Dorsolateral prefrontal cortex (tissue), 122 donors: ENCODE measurements at places on chromosomes 11 and 22. TPM values are rescaled to one million over a fixed set of nuclear protein-coding genes. Genes with fewer than 3 reads are reported as not detected.

DNA sequence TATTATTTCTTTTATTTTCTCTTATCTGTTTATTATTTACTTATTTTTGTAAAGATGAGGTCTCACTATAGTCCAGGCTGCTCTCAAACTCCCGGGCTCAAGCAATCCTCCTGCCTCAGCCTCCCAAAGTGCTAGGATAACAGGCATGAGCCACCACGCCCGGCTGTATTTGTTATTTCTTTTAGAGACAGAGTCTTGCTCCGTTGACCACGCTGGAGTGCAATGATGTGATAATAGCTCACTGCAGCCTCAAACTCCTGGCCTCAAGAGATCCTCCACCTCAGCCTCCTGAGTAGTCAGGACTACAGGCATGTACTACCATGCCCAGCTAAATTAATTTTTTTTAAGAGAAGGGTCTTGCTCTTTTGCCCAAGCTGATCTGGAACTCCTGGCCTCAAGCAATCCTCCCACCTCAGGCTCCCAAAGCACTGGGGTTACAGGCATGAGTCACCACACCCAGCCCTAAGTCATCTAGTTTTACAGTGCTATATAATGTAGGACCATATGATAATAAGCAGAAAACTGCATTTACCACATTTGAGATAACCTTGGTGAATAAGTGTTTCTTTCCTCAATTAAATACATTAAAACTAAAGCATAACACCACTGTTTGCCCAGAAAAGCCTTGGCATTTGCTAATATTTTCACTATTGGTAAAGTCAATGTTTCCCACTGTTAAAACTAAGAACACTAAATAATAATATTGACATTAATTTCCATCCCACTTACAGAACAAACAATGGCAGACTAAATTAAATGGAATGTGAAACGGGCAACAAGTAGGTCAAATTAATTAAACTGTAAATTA, 127.5 kb downstream of the SIK3 start:
- DNase-seq = no peak

DNA sequence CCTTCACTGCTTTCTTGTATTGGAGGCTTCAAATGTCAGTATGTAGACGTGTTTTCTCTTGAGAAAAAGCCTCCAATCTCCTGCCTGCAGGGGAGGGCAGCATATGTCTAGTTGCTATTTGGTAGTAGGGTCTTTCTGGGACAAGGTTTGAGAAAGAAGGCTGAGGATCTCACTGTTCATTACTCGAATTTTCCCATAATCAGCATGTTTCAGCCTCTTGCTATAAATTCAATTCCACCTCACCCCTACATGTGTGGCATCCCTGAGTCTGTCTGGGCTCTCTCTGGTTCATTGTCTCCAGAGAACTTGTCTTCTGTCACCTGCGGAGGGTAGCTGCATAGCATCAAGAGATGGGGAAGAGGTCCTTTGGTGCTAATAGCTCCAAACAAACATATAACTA, 19.5 kb upstream of the CCDC83 start:
- DNase-seq = no peak

DNA sequence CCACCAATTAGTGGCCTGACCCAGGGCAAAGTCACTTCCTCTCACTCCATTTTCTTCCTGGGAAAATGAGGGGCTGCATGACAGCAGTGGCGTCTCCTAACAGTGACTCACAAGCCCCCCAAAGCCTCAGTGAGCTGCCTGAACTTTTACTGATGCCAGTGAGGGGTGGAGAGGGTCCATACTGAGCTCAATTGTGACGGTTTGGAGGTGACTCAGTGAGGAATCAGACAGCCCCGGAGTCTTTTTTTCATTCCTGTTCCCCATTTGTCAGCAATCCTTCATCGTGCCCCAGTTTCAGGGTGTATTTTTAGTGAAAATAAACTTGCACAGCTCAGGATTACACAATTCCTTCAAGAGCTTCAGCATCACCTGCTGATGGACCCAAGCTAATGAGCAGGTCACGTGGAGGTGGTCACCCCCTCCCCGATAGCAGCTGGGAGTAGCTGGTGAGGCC, 30.1 kb upstream of the RASD2 start:
- no peak for DNase-seq

The LRRC56 gene
- 3.3 TPM for total RNA-seq

DNA sequence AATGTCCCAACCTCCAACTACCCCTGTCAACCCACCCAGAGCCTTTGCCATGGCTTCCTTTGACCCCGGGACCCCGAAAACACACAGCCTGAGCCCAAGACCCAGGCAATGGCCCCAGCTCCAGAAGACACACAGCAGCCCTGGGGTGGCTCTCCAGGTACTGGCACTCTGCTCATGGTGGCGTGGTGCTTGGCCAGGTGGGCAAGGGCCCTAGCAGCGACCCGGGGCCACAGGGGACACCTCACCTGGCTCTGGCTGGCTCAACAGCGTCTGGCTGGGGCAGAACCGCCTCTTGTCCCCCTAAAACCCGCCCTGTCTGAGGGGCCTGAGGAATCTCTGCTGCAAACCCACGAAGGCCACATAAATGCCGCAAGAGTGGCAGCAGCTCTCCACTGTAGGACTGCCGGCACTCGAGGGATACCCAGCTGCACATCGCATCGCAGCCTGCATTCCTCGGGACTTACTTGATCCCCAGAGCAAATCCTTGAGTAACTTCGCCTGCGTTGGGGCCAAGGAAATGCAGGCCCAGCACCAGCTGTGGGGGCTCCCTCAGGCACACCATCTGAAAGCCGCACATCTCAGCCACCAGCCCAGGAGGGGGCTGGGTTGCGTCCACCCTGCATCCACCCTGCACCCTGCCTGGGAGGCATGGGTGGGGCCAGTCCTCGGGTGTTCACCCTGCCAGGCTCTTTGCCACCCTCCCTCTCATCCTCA, 23.1 kb upstream of the GNB1L start:
- peak; percentile 24 for DNase-seq

DNA sequence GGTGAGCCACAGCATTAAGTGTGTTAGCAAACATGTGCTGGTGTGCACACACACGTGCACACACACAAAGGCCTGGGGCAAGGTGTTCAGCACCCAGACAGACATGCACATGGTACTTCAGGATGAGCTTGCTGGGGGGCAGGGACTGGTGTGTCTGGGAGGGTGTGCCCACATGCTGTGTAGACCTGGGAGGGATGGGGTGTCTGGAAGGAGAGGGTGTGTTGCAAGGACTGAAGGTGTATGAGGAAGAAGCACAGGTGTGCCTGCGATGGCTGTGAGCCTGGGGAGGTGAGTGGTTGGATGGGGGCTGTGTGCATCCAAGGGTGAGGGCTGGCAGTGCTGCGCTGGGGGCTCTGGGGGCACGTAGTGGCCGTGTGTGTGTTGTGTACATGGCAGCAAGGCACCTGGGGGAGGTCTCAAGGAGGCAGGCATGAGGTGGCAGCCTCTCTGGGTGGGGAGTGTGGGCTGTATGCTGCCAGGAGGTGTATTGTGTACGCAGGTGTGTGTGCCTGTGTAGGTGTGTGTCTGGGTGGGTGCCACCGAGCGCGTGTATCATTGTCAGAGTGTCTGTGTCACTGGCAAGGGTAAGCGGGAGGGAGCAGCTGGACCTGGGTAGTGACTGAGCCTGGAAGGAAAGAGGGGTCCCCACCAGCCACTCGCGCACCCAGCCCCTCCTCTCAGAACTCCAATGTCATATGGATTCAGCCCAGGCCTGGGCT, 2.2 kb downstream of the NRXN2 start:
- peak; percentile 43 for DNase-seq

GRCh38 chr11:118930094-118930712, 4.5 kb upstream of the BCL9L start:
- peak; percentile 80 for DNase-seq

GRCh38 chr11:110087812-110088534, 5.2 kb upstream of the ZC3H12C start:
- DNase-seq = no peak

DNA sequence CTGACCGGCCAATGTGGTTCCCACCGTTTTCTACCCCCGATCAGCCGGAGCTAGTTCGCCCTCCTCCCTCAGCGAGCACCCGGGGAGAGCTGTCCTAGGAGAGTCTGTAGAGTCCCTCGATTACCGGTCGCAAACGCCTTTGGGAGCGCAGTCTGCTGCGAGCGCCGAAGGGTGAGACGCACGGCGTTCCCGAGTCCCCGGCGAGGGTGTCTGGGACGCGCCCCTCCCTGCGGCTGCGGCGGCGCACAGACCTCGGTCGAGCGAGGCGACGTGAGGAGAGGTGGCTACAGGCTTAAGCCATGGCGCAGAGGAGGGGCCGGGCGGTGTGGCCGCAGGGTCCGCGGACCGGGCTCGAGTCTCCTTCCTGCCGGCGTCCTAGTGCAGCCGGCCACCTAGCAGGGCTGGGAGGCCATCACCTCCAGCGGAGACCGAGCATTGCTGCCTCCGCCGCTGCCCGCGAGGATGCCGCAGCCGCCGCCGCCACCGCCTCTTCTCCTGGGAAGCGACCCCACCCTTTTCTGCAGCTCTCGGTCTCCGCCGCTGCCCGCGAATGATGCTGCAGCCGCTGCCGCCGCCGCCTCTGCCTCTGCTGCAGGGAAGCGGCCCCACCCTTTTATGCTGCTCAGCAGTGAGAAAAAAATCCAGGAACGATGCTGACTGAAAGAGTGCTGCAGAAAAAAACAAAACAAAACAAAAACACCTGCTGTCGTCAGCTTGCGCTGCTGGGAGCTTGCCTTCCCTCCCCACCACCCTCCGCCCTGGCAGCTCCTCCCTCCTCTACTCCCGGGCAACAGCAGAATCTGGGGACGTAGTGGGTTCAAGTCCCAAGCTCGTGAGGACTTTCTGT, at the start of gene MAP6:
MAP6 (minus strand) TSS at position 588 of the 847 bp plus-strand sequence. CDS start 669 bp downstream, outside the sequence.
- DNase-seq = peak; percentile 53

- no peak for DNase-seq
These were observed 16.6 kb upstream of the NAV2 start for GRCh38 chr11:19696073-19696472.

The OR52W1 gene
- total RNA-seq = not detected

- no peak for DNase-seq
These were observed 11.9 kb upstream of the NARS2 start for GRCh38 chr11:78586452-78587046.

The KCNJ11 gene
- 21.6 TPM for total RNA-seq

GRCh38 chr11:14232652-14233051, 126.3 kb downstream of the RRAS2 start:
- no peak for DNase-seq

GRCh38 chr11:77421041-77421723, 52.7 kb downstream of the PAK1 start:
- DNase-seq = no peak

DNA sequence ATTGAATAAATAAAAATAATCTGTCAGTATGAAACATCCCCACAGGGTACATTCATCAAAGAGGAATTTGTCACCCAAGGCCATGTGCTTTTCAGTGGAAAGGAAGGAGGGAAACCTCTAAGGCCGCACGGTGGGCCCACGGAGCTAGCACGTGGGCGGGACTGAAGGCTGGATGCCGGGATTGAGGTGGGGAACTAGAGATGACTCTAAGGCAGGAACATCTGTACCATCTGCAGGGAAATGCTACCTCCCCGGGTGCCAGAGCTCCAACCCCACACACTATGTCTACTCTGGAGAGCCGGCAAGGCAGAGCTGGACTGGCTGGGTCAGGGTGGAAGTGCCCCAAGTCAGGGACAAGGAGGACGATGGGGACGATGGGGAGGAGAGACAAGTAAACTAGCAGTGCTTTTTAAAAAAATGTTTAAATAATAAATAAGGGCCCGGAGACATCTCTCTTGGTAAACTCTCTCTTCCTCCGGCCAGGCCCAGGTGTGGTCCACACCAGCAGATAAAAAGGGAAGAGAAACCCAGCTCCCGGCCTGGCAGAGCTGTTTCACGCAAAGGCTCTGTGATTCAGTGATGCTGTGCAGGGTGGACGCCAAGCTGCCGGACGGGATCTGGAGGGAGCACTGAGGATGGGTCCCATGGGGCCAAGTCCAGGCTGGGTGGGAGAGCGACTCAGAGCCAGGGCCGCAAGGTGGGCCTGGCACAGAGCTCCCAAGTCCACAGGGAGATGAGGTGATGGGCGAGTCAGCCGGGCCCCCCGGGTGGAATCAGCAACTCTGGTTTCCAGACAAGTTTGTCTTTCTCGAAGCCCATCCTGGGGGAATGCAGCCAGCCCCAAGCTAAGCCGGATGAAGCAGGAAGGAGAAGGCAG, 5.8 kb downstream of the LIF start:
- DNase-seq = no peak

The MB gene
- total RNA-seq = 1.2 TPM

The DRD4 gene
- total RNA-seq = 3.7 TPM

The LRRC74B gene
- 0.44 TPM for total RNA-seq

The TBX10 gene
- not detected for total RNA-seq

The CRYBA4 gene
- total RNA-seq = not detected

The KCNJ1 gene
- total RNA-seq = 0.94 TPM

DNA sequence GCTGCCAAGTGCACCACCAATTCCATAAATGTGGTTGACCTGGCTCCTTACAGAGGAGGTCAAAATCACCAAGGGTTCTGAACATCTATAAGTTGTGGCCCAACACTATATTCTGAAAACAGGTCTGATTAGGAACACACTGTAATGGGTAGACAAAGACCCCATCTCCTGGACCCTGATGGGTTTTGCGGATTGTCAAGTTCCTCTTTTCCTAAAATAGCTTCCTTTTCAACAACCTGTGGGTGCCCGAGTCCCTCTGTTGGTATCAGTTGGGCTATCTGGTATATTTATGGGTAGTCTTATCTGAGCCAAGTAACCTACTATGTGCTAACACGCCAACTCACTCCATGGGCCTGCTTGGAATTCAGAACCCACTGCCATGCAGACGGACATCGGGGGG, 9.9 kb upstream of the CACNG2 start:
- no peak for DNase-seq

DNA sequence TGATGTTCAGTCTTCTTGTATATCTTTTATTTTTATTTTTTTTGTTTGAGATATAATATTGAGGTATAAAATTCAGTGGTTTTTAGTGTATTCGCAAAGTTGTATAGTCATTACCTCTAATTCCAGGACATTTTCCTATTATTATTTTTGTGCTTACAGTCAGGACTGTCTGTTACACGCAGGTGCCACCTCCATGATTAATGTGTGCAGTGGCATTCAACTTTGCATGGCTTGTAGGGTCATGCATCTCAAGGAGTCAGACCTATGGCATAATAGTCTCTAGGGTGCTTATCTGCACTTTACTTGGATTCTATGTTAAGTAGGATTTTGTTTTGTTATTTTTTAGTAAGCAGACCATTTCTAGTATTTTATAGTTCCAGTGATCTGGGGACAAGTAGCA, 1.0 kb downstream of the CTR9 start:
- no peak for DNase-seq

GRCh38 chr22:40313007-40313406, 33.3 kb upstream of the ADSL start:
- no peak for DNase-seq

The OR10A3 gene
- not detected for total RNA-seq

The GSTT4 gene
- not detected for total RNA-seq

- DNase-seq = no peak
These were observed 913 bp downstream of the ZNHIT2 start for GRCh38 chr11:65116370-65117205.
